ENCODE measurements at places on chromosomes 11 and 22.

DNA sequence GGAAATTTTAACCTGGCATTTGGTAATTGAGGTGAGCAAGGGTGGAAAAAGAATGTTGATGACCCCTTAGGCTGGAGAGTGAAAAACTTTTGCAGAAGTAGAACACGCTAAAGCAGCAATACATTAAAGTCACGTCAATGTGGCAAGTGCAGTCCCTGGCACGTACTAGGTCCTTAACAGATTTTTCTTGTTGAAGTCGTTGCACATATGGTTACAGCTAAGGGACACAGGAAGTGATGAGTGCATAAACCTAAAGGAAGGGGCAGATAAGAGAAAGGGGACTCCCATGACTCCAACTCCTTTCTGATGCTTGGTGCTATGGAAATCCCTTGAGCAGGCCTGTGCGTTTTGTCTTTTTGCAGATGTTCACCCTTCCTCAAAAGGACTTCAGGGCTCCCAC, 1.2 kb downstream of the ACCS start:
- no peak for DNase-seq

- no peak for DNase-seq
These were observed 165.1 kb upstream of the NCAM1 start for GRCh38 chr11:112795911-112796649.

DNA sequence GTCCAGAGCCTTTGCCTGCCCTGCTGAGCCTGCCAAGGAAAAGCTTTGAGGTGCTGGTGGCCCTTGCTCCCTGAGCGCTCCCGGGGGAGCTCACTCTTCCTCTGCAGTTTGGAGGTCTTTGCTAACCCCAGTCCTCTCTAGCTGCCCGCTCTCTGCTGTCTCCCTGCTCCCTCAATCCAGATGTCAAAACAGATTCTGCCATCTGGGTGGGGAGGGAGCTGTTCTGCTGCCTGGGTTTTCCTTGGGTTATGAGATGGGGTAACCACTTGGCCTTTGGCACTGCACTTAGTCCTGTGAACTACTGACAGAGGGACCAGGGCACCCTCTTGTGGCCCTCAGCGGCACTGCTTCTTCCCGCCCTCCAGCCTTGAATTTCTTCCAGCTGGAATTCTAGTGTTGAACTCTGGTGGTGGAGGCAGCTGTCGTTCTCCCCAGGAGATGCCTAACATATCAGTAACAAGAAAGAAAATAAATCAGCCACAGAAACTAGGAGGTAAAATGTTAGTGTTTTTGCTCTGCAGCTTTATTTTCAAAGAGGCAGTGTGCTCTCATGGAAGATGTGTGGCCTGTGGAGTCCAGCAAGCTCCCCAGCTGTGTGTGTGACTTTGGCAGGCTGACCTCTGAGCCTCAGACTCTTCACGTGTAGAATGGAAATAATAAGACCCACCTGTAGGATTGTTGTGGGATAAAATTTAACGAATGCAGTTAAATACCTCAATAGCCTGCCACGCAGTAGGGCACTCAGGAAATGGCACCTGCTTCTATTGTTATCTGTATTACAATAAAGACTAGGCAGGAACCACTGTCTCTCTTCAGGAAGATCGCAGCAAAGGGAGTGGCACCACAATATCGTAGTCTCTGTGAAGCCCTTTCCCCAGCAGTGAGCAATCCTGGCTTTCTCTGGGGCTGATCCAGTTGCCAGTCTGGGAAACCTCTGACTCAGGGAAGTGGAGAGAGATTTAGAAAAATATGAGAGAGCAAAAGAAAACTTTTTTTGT, 23.4 kb downstream of the ARFGAP2 start:
- DNase-seq: no peak

DNA sequence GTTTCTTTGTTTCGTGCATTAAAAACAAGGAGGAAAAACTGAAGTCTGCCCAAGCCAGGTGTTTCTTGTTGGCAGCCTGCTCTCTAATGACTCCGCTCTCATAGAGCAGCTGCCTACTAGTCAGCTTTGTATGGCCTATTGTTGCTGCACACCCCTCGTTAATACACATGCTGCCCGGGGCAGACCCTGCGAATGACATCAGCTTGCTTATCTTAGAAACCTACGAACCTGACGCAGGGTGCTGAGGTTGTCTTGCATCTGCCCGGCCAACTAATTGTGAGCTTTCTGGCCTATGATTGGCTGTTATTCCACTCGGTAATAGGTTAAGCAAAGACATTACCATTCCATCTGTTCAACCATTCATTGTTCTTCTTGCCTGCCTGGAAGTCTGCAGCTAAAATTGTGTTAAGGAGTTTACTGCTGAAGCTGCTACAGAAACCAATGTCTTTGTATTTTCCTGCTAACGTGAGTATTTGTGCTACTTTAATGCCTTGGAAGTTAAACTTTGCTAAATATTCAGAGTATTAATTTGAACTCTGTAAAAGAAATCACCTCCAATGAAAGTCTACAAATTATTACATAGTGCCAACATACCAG, 37.5 kb downstream of the ZC3H12C start:
- no peak for DNase-seq

- DNase-seq: no peak
These were observed 101.1 kb downstream of the GRIK4 start for GRCh38 chr11:120612513-120613263.

- no peak for DNase-seq
These were observed 13.4 kb downstream of the CHEK1 start for GRCh38 chr11:125638315-125638714.

DNA sequence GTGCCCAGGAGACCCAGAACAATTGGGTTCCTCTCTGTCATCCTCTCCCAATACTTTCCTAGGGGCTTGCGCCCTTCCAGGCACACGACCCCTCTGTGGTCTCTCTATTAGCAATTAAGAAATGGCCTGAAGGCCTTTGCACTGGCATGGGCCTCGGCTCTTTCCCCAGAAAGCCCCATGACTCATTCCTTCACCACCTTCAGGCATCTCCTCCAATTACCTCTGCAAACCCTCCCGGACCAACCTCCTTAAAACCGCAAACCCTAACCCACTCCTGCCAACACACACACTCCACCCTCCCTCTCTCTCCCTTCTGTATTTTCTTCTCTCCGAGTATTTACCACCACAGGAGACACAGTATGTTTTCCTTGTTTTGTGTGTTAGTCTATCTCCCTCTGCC, 36.7 kb downstream of the LARGE1 start:
- no peak for DNase-seq

DNA sequence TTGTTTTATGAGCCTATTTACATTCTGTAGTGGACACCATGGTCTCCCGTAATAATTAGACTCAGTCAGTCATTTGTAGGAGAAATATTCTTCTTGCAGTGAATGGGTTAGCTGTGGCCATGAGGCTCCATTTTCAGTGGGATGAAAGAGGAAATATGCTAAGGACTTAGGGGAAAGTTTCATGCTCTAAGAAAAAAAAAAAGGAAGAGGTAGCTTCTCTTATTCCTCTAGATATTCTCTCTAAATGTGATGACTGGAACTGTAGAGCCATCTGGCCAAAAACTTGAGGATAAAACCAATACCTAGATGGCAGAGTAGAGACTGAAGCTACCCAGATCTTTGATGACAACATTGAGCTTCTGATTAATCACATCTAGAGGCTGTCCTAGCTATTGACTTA, 75.8 kb upstream of the SESN3 start:
- no peak for DNase-seq

- DNase-seq: no peak
These were observed 15.5 kb downstream of the FBLN1 start for GRCh38 chr22:45518136-45518535.

DNA sequence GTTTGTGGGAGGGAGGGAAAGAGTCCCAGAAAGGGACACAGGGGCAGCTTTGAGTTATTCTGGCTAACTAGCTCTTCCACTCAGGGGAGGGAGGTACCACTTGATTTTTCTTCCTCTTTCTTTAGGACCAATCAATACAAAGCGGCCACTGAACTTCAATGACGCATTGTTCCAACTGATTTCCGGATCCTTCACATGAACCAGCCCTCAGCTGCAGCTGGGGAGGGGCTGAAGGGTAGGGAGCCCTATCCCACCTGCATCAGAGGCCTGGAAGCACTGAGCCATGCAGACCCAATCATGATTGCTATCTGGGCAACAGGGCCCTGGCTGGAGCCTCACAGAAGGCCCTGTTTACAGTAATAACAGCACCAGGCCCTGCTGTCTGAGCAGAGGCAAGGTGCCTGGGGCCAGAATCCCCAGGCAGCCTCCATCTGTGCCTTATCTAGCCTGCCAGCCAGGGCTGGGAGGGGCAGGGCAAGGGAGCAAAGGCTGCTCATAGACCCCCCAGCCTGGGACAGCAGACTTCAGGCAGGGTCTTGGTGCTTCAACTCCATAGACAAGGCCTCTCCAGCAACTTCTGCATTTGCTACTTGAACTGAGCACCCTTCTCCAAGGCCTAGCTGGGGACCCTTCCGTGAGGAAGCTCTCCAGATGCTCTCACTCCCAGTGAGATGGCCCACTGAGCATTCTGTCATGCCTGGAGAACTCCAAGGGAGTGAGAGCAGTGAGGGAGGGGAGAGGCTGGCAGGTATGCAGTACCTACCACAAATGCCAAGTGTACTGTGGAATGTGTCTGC, 22.5 kb downstream of the CLPB start:
- no peak for DNase-seq

GRCh38 chr11:34480314-34480713, 33.3 kb downstream of the ELF5 start:
- no peak for DNase-seq

DNA sequence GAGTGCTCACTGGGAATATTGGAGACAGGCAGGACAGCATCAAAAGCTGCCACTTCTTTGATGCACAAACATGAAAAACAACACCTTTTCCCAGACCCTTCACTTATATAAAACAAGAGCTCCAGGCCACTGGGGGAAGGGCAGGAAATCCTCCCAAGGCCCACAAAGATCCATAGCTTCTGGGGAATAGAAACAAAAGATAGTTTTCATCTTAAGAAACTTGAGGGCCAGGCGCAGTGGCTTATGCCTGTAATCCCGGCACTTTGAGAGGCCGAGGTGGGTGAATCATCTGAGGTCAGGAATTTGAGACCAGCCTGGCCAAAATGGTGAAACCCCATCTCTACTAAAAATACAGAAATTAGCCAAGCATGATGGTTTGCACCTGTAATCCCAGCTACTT, 15.3 kb downstream of the RTL6 start:
- DNase-seq: no peak

GRCh38 chr11:94809251-94809650, 41.1 kb downstream of the AMOTL1 start:
- DNase-seq: no peak

- no peak for DNase-seq
These were observed 814.6 kb downstream of the DLG2 start for GRCh38 chr11:84812471-84812969.

- DNase-seq: no peak
These were observed 163.7 kb upstream of the NTM start for GRCh38 chr11:131206671-131207070.

DNA sequence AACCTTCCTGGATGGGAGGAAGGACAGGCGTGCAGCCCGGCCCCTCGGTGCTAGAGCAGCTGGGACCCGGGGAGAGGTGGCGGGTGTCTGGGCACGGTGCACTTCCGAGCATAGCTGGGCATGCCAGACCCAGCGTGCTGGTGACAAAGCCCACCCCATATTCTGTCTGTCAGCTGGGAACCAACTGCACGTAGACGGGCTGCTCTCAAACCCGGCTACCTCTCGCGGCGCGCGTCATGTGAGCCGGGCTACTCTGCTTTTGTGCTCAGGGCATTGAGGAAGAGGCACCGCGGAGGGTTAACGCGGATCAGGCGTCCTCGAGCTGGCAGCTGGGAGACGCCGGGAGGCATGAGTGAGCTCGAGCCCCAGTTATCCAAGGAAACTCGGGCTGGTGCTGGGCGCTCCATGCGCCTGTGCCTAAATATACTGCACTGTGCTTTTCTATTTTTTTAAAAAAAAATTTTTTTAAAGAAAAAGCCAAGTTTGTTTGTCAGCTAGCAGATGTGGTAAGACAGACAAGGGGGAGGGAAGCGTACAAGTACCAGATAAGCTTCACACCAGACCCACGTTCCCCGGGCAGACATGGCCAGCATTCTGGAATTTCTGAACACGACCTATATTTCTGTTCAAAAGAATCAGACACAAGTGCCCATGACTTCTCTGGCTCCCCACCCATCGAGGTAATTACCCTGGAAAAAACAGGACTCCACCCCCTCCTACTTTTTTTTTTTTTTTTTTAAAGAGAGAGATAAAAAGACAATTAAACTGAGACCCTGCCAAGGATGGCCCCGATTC, 425.6 kb downstream of the SHANK2 start:
- DNase-seq: no peak

- no peak for DNase-seq
These were observed 24.1 kb upstream of the TUB start for GRCh38 chr11:8056810-8057463.

- no peak for DNase-seq
These were observed at the start of gene BACE1 for GRCh38 chr11:117316197-117316961. Gene BACE1, minus strand, starts transcription at chr11:117316256. Its CDS starts 461 bp downstream, at chr11:117315795.

DNA sequence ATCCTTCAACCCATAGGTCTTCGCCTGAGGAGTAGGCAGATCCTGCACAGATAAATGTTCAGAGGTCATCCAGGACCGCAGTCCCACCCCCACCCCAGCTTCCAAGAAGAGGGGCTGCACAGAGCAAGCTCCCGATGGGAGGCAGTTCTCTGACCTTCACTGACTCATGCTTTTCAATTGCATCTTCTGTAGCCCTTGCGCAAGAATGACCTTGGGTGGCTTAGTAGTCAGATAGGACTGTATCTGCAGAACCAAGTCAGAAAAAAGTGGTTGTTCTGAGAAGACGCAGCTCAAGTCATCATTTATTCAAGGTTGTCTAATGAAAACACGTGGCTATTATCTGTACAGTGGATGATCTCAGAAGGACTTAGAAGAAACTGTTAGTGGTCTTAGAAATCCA, 16.4 kb upstream of the GRAMD1B start:
- no peak for DNase-seq

DNA sequence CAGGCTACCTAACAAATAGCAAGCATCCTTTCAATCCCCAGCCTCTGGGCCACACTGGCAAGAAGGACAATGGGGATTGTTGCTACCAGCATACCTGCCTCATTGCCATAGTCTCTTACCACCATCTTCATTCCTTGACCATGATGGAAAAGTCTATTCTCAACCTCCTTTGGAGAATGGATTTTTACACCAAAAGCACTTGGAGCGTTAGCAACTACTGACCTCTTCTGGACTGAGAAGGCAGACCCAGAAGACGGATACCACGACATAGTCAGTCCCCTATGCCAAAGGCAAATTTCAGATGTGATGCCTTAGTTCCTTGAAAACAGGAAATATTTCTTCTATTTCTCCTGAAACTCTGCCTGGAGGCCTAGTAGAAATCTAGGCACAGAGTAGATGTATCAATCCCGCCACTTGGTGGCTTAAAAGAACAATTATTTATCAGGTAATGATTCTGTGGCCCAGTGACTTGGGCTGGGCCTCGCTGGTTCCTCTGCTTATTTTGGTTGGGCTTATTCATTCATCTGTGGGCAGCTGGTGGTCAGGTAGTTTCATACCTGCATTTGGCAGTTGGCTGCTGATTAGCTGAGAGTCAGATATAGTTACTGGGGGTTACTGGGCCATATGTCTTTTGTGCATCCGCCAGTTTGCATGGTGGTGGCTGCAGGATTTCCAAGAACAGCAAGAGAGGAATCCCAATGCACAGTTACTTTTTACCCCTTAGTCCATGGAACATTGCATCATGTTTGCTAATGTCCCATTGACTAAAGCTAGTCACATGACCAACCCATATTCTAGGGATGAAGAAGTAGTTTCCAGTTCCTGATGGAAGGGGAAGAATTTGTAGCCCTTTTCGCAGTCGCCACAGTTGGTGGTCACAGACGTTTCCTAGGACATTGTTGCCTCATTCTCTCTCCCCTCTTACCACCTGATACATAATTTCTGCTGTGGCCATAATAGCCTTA, 75.2 kb downstream of the DHCR7 start:
- DNase-seq: no peak

Data from esophagus squamous epithelium (tissue), 5 donors.